ENCODE measurements at places on chromosomes 6 and 20. TPM values are rescaled to one million over a fixed set of nuclear protein-coding genes. Genes with fewer than 3 reads are reported as not detected.
A peak's percentile ranks its signal among the peaks of the same experiment; 100 is the strongest.

Gene SRF
- 29.1 TPM for total RNA-seq

Gene CYB5R4
- 23.6 TPM for total RNA-seq

Gene CCR6
- not detected for total RNA-seq

Gene SPATA2
- 10.2 TPM for total RNA-seq

Gene MTFR2
- total RNA-seq: 3.8 TPM

Gene ARMC12
- total RNA-seq: 0.36 TPM

DNA sequence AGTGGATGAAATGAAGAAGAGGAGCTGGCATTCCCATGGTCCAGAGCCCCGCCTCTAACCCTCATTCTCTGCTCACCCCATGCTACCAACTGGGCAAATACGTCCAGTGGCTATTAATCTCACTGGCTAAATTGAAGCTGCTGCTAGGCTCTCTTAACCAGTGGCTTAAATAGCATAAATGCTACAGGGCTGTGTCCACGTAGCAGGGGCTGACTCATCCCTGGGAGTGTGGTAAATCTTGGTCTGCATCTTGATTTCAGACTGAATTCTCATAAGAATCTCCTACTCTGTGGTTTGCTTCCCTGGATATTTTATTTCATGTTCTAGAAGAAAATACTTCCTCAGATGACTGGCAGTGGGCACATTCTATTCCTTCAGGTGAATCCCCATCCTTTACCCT lies 193.1 kb upstream of the ARG1 start:
- H3K4me3 ChIP-seq: no peak overlapping the region
- no peak overlapping the region for H3K27ac ChIP-seq
- peaks cover 17% of the 10 kb centered on the region for H3K4me1 ChIP-seq
- DNase-seq: no peak
- peaks cover 3% of the 10 kb centered on the region for H3K27me3 ChIP-seq
- peaks cover 1% of the 10 kb centered on the region for H3K36me3 ChIP-seq

DNA sequence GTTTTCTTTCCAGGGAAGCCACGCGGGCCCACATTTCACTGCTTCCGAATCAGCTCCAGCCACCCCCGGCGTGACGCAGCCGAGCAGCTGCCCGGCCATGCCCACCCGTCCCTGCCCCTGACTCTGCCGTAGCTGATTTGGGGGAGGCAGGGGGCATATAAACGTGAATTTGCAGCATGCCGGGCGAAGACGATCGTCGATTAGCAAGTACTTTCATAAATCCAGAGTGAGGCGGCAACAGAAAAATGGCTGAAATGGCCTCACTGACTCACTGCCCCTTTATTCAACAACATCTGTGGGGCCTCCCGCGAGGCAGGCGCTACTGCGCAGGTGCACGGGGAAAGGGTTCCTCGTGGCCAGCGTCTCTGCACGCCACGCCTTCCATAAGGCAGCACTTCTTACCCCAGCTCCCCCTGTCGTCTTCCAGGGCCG lies 118.0 kb downstream of the DLL1 start:
- H3K4me3 ChIP-seq: no peak overlapping the region
- H3K4me1 ChIP-seq: no peaks in the 10 kb centered on the region
- no peak overlapping the region for H3K27ac ChIP-seq

DNA sequence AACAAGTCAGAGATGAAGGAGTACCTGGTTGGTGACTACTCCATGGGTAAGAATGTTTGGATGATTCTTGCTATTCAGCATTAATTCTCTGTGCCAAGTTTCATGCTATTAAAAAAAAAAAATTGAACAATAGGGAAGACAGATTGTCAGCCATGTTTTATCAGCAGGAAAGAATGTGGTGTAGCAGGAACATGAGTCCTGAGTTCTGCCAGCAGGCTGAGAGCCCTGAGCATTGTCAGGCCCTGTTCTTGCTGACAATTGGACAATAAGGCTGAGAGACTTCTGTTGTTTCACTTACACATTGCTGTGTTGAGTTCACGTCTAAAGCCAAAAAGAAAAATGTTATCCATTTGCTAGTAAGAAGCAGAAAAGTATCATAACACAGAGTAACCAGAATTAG lies 70.4 kb upstream of the SMIM28 start:
- H3K36me3 ChIP-seq: peaks cover 25% of the 10 kb centered on the region
- peak overlapping the region; percentile 52 for H3K27ac ChIP-seq
- DNase-seq: no peak
- H3K27me3 ChIP-seq: no peaks in the 10 kb centered on the region
- peaks cover 10% of the 10 kb centered on the region for H3K4me1 ChIP-seq
- H3K4me3 ChIP-seq: no peak overlapping the region

GRCh38 chr20:39800548-39800947 lies 838.4 kb downstream of the DHX35 start:
- peaks cover 6% of the 10 kb centered on the region for H3K4me1 ChIP-seq
- H3K27me3 ChIP-seq: no peaks in the 10 kb centered on the region
- DNase-seq: no peak
- no peak overlapping the region for H3K4me3 ChIP-seq
- H3K27ac ChIP-seq: peak overlapping the region; percentile 3

GRCh38 chr20:4216866-4217265 lies 201.5 kb upstream of the RNF24 start:
- no peak for DNase-seq
- H3K27me3 ChIP-seq: peaks cover 19% of the 10 kb centered on the region
- peaks cover 8% of the 10 kb centered on the region for H3K4me1 ChIP-seq
- H3K4me3 ChIP-seq: no peak overlapping the region

DNA sequence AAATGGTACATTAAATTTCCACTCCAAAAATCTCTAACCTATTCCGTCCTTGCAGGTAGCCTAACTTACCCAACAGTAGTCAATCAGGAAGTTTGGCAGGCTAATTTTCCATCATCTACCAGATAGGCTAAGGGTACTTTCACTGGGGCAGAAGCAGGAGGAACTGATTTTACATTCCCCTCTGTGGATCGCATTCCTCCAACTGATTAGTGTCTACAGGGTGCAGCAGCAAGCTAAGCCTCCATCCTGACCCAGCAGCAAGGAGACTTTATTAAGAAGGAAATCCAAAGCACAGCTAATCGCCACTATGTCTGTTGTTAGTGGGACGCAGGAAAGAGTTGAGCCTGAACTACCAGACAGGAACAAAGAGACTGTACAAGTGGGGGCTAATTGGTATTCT lies 143.2 kb upstream of the RUNX2 start:
- H3K27ac ChIP-seq: no peak overlapping the region
- H3K27me3 ChIP-seq: no peaks in the 10 kb centered on the region
- H3K4me3 ChIP-seq: no peak overlapping the region
- no peaks in the 10 kb centered on the region for H3K4me1 ChIP-seq
- no peak for DNase-seq

GRCh38 chr6:3721810-3722621 lies 29.5 kb downstream of the PXDC1 start:
- DNase-seq: no peak
- H3K4me1 ChIP-seq: peaks cover 8% of the 10 kb centered on the region
- H3K36me3 ChIP-seq: peaks cover 2% of the 10 kb centered on the region
- no peak overlapping the region for H3K27ac ChIP-seq
- no peak overlapping the region for H3K4me3 ChIP-seq

DNA sequence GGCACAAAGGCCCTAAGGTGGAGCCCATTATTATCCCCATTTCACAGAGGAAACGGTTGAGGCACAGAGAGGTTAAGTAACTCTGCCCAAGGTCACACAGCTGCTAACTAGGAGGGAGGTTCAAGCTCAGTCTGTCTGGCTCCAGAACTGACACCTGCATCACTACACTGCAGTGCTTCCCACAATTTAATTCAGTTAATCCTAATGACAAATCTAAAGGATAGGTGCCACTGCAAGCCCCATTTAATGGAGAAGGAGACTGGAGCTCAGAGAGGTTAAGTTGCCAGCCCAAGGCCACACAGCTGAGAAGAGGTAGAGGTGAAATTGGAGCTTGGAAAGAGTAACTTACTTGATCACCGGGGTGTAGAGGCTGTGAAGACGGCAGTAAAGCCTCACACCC lies 148.8 kb downstream of the PREX1 start:
- no peak overlapping the region for H3K4me3 ChIP-seq
- H3K27me3 ChIP-seq: no peaks in the 10 kb centered on the region
- no peak for DNase-seq
- H3K36me3 ChIP-seq: no peaks in the 10 kb centered on the region
- H3K27ac ChIP-seq: no peak overlapping the region

DNA sequence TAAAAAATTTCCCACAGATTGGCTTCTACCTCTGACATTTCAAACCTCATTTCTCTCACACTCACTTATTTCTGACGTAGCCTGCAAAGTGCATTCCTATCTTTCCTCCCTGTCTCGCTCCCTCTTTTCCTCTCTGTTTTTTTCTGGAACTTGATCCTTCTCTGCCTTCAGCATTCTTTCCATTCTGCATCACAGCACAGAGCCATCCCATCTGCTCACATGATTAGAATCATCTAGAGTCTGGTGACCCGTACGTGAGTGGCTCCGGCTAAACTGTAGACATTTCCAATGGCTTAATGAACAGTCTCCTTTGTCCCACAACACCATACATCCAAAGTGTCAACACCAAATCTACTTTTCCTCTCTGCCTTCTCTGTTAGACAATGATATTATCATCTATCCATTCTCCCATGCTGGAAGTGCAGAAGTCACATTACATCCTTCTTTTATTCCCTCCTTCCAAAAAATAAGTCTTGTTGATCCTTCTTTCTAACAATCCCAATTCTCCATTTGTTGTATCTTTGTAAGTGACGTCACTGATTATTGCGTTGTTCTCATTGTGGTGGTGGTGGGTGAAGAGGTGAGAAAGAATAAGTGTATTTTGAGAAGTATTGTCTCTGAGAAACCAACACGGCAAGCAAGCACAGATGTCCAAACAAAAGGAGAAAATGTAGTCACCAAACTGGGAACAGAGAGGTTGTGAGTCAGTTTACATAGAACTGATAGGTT lies 41.6 kb downstream of the OPRM1 start:
- H3K27ac ChIP-seq: no peak overlapping the region
- no peak for DNase-seq
- H3K4me1 ChIP-seq: no peaks in the 10 kb centered on the region
- H3K27me3 ChIP-seq: no peaks in the 10 kb centered on the region

GRCh38 chr6:63759605-63760105 lies 124.1 kb downstream of the PHF3 start:
- peaks cover 7% of the 10 kb centered on the region for H3K36me3 ChIP-seq
- H3K4me3 ChIP-seq: no peak overlapping the region
- H3K4me1 ChIP-seq: no peaks in the 10 kb centered on the region
- no peaks in the 10 kb centered on the region for H3K27me3 ChIP-seq

- no peaks in the 10 kb centered on the region for H3K4me1 ChIP-seq
- no peak overlapping the region for H3K4me3 ChIP-seq
- H3K27me3 ChIP-seq: peaks cover 23% of the 10 kb centered on the region
- DNase-seq: no peak
- H3K36me3 ChIP-seq: no peaks in the 10 kb centered on the region
Measured at GRCh38 chr6:34094474-34095135, 51.3 kb downstream of the GRM4 start.

DNA sequence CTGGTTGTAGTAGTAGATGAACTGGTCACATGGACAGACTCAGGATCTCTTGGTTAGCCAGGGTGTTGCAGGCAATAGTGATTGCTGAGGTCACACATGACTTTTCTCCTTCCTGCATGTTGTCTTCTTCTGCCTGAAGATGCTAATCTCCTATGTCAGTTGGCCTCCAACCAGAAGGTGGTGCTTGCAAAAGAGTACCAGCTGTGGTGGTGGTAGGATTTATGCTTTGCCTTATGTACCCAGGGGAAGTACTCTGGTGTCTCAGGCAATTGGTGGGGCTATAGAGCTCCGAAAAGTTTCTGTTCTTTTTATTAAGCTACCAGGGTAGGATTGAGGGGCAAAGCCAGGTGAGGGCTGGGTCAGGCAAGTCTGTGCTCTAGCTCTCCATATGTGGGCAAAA lies 98.5 kb downstream of the CARMIL1 start:
- no peak overlapping the region for H3K4me3 ChIP-seq
- peaks cover 24% of the 10 kb centered on the region for H3K36me3 ChIP-seq
- no peak for DNase-seq
- H3K4me1 ChIP-seq: peaks cover 5% of the 10 kb centered on the region
- H3K27me3 ChIP-seq: no peaks in the 10 kb centered on the region
- peak overlapping the region; percentile 39 for H3K27ac ChIP-seq

DNA sequence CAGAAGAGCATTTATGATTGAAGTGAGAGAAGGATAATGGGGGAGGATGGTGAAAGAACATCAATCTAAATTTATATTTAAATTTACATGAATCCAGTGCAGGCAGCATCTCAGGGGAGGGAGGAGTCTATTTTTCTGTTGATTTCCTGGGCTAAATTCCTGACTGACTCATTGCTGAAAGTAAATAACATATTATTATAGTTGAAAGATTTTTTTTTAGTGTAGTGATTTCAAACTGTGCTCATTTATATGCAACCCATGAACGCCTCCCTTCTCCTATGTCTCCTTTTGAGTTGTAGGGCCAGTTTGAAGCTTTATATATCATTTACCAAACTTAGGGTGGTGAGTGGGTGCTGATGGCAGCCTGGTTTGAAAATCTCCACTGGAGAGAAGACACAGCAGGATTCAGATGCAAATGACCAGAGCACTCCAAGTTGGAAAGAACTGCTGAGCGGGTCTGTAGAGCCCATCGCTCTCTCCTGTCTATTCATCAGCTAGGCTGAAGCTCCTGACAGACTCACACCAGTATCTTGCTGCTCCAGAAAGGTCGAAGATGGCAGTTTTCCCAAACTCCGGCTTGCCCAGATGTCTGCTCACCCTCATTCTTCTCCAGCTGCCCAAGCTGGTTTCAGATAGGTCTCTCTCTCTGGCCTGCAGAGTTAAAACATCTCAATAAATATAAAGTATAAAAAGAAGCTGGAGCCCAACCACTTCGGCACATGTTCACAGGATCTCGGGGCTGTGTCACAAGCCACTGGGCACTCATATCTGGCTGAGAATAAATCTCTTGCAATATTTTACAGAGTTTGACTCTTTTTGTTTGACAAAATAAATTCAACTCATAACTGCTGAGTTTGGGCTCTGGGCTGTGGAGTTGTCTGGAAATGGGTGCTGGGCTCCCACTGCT lies 18.3 kb downstream of the BTN2A1 start:
- no peak for DNase-seq
- H3K4me1 ChIP-seq: peaks cover 23% of the 10 kb centered on the region
- peak overlapping the region; percentile 77 for H3K27ac ChIP-seq
- H3K36me3 ChIP-seq: peaks cover 9% of the 10 kb centered on the region
- H3K27me3 ChIP-seq: no peaks in the 10 kb centered on the region
